M059J (cell line): ENCODE measurements at places on chromosomes 1 and 21. TPM values are rescaled to one million over a fixed set of nuclear protein-coding genes. Genes with fewer than 3 reads are reported as not detected.
A peak's percentile ranks its signal among the peaks of the same experiment; 100 is the strongest.

The CASZ1 gene
- total RNA-seq, result 1.8 and 6.0 TPM in 2 replicates

GRCh38 chr1:203701606-203702005 is 63.4 kb upstream of the LAX1 start:
- DNase-seq, result no peak

GRCh38 chr1:21586846-21587601 is 77.8 kb downstream of the ALPL start:
- DNase-seq, result peak; percentile 96

- DNase-seq, result peak; percentile 76
Measured at GRCh38 chr1:9529190-9529589, 10.1 kb upstream of the SLC25A33 start.

- no peak for DNase-seq
Measured at GRCh38 chr1:213947200-213947801, 40.5 kb upstream of the PROX1 start.

The LGALS8 gene
- 62.4 and 69.0 TPM in 2 replicates for total RNA-seq

GRCh38 chr1:200530623-200531261 is 89.8 kb downstream of the KIF14 start:
- no peak for DNase-seq
